ENCODE measurements at places on chromosomes 12 and 14.

- no peak for DNase-seq
Observed at GRCh38 chr12:46209914-46210872, 58.6 kb downstream of the SLC38A1 start.

DNA sequence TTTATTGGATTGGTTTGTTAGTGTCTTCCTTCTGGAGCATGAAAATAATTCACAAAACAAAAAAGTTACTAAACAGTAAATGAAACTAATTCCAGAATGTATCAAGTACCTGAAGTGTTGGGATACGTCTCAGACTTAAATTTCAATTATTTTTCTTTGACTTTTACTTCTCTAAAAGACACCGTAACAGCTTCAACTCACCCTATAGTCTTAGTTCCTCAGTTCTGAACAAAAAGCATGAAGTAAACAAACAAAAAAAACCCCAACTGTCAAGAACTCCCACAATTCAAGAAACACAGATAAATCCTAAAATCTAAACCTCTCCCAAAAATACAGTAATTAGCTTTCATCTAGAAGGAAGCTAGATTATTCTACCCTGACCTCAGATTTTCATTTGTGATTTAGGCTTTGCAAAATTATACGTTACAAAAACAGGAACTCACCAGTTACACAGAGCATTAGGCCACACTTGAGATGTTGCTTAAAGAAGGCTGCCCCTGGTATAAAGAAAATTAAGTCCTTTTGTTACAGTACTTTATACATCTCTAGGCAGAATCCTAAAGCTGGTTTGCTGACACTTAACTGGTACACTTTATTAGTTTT is 10.2 kb downstream of the HEATR5A start:
- no peak for DNase-seq

GRCh38 chr12:79596719-79597350 is 93.9 kb downstream of the PAWR start:
- DNase-seq, result no peak

- no peak for DNase-seq
Observed at GRCh38 chr12:112841906-112842305, 50.4 kb downstream of the RPH3A start.

- DNase-seq, result no peak
Observed at GRCh38 chr12:113050795-113051194, 5.7 kb upstream of the DTX1 start.

DNA sequence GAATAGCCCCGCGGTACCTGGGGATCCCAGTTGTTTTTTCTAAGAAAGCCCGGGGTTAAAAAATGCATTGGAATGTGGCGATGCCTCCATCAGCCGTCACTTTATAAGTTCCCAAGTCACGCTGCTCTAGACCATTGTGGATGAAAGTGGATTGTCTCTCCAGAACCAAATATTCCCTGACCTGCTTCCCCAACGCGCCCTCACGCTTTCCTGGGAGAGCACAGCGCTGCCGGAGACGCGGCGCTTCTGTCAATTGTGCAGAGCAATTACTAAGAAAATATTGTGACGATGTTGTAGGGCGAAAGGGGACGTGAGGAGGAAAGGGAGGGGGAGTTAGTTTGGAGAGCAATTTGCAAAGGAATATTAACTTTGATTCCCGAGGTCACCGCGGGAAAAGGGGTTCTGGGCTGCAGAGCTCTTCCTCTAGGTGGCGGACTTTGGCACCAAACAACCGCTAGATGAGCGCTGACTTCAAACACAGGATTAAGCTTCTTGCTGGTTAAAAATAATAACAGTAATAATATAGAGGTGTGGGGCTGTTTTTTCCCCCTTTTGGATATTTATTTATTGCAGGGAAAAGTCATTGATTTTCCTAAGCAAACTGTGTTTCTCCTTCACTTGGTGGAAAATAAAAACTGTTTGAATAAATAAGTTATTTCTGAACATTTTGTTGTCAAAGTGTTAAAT is 9.6 kb upstream of the FOXG1 start:
- no peak for DNase-seq

DNA sequence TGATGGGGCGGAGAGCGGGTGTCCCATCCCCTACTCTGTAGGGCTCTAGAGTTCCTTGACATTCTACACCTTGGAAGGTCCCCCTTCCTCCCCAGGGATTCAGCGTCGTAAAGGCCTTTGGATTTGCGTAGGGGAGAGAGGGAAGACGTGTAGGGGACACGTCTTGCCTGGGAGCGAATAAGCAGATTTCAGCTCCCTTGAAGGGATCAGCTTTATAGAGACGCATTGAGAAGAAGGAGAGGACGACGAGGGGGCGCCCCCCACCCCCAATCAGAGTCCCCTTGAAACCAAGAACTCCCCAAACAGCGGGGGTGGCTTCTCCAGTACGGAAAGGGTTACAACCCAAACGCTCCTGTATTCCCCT is 324 bp downstream of the CALCOCO1 start:
- no peak for DNase-seq

DNA sequence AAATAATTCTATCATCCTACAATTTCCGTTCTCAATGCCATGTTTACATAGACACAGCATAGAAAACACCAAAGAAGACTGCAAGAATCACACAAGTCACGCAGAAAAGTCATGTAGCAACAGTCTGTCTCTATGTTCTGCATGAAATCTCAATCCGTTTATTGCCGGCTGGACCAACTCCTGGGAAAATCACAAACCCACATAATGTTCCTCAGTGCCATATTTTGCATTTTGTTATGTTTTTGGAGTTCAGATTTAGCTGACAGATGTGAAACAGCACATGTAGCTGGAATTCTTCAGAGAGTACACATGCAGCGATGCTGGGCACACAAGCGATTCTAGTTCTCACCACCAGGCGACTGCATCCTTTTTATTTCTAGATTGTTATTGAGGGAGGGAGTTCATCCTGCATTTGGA is 193.1 kb downstream of the APAF1 start:
- no peak for DNase-seq

DNA sequence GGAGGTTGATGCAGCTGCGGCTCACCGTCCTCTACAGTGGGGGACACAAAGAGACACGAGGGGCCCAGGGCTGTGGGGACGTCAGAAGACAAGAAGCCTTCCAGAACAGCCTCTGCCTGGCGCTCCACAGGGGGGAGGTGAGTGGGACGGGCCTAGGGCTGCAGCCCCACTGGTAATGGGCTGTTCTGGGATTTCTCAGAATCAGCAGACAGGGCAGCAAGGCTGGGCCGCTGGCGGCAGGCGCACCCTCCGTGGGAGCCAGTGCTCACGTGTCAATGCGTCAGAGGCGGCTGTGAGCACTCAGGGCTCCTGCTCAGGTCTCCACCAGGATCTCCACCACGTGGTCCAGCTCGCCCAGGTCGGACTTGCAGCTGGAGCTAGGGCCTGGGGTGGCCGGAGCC is 10.0 kb downstream of the CDCA4 start:
- no peak for DNase-seq

DNA sequence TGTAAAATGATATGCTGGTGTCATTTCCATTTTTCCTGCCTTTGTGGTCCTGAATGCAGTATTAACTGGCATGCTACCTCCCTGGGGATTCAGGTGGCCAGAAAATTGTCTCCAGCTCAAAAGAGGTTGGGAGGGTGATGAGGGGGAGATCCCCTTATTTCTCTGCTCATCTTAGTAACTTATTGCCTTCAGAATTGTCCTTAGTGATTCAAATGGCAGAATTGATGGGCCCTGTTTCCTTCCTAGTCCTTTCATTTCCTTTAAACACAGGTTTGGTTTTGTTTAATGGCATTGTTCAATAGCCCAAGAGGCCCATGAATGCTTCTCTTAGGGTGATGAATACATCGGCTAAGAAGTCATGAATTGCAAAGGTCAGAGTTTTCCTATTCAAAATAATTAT is 207.0 kb downstream of the SLC41A2 start:
- DNase-seq, result no peak

- DNase-seq, result no peak
Observed at GRCh38 chr14:102295270-102295669, 9.7 kb downstream of the MOK start.

- no peak for DNase-seq
Observed at GRCh38 chr14:92986254-92987147, 63.6 kb downstream of the CHGA start.

DNA sequence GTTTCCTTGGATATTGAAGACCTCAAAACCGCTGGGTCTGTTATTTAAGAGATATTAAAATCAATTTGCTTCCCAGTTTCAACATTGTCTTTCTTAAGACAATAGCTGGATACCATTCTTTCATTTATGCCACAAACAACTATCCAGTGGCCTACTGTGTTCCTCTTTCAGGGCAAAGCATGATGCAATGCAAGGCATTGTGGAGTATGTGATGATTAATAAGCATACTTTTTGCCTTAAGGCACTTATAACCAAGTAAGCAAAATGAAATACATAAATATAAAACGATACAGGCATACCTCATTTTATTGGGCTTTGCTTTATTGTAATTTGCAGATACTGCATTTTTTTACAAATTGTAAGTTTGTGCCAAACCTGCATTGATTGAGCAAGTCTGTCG is 45.5 kb downstream of the SCN8A start:
- DNase-seq, result no peak

- DNase-seq, result no peak
Observed at GRCh38 chr12:1992732-1993131, 11.5 kb downstream of the DCP1B start.

DNA sequence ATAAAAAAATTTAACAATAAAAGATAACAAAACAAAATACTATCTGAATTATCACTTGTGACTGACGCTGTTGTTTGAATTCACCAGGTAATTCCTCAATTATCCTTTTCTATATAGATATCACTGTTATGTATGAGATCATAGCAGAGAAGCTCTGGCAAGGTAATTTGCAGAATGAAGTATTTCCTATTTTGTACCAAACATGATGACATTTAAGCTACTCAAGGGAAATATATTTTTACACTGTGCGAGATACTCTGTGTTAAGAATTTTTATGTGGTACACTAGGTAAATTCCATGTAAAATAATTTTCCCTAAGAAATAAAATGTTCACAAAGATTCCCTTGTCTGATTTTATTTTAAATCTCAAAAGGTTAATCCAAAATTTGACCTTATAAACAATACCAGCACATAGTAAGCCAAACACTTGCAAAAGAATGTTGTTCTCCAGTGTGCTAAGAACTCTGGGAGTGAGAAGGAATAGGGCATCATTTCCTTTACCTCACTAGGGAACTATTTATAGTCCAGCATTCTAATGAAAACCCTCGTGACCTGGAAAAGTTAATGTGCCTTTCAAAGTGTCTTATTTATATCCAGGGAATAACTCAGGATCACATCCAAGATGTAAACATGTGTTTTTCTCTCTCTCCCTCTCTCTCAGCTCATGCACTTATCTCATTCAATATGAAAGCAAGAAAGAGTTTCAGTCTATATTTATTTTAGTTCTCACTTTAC is 115.2 kb upstream of the RAP1B start:
- no peak for DNase-seq

GRCh38 chr14:24068711-24069410 is 2.5 kb upstream of the CPNE6 start:
- no peak for DNase-seq

DNA sequence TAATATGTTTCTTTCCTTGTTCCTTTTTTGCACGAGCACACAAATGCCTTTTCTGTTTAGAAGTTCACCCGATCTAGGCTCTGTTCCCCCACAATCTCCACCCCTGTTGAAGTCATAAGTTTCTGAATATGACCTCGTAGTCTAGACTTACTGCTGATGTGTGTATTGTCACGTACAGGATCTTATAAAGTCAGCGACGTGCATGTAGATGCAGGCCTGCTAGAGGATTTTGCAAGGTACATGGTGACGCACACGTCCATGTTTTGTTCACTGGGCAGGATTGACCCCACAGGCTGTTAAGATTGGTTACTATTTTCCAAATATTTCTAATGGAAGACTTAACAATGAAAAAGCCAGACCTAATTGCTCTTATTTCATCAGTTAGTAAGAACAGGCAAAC is 46.2 kb upstream of the CCDC91 start:
- no peak for DNase-seq

- no peak for DNase-seq
Observed at GRCh38 chr12:93573552-93574223, 1.2 kb downstream of the SOCS2 start.

DNA sequence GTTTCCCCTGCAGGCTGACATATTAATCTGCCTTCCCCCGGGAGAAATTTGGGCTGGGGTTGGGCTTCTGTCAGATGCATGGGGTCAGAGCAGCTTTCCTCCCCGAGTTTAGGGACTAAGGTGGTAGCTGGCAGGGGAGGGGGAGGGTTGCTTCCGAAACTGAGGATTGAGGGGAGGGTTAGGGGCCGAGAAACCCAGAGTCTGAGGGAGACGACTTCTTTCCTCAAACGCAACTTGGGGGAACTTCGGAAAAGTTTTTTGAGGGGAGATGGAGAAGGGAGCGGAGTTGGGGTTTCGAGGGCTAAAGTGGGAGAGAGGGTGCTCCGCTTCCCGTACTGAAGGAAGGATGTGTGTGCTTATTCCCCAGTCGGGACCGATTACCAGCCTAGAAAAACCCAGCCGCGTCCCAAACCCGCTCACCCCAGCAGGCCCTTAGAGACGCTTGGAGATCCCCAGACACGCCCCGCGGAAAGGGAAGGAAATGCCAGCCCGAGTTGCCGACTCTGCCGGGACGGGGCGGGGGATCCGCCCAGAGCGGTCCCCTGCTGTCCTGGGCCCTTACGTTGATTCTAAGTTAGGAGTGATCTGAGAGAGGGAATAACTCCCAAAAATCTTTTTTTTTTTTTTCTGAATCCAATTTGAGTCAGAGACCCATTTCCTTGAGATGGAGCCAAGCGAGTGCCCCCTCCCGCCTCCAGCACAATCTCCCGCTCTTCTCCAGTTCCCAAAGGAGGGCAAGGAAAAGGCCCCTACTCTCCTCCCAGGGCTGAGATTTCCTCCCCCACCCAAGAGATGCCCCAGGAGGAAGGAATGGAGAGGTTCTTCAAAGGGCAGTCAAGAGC is 61.9 kb downstream of the SMUG1 start:
- no peak for DNase-seq

GRCh38 chr12:45273717-45274271 is 57.9 kb downstream of the ANO6 start:
- DNase-seq, result no peak

DNA sequence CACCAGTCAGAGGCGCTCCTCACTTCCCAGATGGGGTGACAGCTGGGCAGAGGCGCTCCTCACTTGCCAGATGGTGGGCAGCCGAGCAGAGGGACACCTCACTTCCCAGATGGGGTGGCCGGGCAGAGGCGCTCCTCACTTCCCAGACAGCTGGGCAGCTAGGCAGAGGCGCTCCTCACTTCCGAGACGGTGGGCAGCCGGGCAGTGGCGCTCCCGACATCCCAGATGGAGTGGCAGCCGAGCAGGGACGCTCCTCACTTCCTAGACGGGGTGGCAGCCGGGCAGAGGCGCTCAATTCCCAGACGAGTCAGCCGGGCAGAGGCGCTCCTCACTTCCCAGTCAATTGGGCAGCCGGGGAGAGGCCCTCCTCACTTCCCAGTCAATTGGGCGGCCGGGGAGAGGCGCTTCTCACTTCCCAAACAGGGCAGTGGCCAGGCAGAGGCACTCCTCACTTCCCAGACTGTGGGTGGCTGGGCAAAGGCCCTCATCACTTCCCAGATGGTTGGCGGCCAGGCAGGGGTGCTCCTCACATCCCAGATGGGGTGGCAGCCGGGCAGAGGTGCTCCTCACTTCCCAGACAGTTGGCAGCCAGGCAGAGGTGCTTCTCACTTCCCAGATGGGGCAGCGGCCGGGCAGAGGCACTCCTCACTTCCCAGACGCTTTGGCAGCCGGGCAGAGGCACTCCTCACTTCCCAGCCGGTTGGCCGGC is 143.8 kb upstream of the ARID2 start:
- no peak for DNase-seq

Measured in left hindlimb (tissue), 1 donor.